ENCODE measurements at places on chromosomes 7 and 10.

GRCh38 chr10:11145495-11145855 lies 127.8 kb downstream of the CELF2 start:
- peak; percentile 84 for DNase-seq

DNA sequence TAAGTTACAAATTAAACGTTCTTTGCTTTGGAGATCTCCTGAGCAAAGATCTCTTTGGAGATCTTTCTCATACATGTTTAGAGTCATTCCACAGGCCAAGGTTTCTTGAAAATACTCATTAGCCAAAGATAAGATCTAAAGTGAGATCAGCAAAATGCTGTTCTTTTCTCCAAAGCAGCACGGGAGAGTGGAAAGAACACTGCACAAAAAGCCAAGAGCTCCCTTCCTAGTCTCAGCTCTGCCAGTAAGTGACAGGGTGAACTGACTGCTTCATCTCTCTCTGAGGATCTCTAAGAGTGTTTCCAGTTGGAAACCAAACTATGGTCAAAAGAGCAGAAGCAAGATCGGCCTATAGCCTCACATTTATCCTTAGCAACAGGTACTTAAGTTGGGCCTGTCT lies 168.4 kb upstream of the ASAH2 start:
- no peak for DNase-seq

DNA sequence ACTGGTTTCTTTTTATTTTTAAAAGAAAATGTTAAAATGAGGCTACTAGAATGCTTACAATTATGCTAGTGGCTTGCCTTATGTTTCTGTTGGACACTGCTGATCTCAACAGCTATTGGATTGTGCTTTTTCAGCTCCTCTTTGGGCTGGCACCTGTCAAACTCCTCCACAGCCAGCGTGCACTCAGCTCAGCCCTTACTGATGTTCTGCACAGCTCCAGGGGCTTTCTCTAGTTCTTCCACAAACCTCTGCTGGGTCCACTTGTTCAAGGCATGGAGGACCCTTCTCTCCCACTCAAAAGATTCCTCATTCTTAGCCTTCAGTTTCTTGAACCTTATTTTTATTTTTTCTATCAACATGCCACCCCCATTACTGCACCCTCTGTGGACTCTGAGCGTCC lies 96.0 kb downstream of the VIPR2 start:
- DNase-seq, result no peak

DNA sequence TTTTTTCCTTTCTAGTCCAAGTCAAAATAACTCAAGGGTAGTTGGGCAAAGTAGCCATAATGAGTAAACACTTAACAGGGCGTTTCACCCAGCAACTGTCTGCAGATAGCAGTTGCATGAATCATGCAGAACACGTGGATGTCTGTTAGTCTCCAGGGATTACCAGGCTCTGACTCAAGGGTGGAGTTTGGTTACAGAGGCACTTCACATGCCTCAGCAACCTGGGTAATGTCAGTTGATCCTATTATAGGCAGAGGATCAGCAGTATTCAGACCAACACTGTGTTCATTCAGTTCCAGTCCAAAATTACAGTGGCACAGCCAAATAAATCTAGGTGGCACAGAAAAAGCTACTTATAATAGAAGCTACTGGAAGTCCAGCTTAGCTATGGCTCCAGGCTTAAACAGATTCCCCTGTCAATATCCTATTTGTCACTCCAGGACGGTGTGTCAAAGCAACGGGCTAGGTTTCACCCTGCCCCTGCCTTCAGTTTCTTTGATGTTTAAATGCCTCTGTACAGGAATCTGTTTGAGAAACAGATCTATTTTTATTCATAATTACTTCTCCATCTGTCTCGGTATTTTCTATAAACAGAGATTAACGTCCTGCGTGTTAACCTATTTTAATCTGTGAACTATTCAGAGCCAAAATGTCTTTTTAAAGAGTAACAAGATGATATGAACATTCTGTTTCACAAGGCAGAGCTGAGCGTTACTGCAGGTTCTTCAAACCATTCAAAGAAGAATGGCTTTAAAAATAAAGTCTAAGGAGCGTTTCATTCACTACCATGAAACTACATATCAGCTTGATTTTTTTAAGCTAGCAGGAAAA lies 162.6 kb upstream of the AKR1E2 start:
- no peak for DNase-seq

DNA sequence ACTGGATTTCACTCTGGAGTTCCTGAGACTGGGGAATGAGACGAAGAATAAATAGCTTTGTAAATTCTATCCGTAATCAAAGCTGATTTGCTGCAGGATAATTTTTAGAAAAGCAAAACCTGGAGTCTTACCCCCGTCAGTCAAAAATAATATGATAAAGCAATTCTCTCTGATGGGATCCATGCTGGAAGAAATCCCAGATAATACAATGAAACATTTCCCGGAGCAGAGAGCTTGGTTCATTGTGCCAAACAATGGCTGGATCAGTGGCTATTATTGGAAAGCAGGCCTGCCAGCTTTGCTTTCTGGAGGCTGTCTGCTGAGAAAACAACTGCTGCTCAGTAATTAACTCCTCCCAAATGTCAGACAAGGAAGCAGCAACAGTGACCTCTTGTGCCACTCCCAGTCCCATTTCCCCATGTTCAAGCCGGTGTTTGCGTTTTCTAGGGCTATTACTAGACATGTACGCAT lies 609.4 kb upstream of the PCDH15 start:
- DNase-seq, result no peak

- no peak for DNase-seq
Measured at GRCh38 chr10:92527716-92528115, 46.2 kb downstream of the IDE start.

GRCh38 chr10:70786799-70787415 lies 1.7 kb upstream of the TBATA start:
- no peak for DNase-seq

- no peak for DNase-seq
Measured at GRCh38 chr7:149027611-149028345, 527 bp downstream of the PDIA4 start.

- DNase-seq, result no peak
Measured at GRCh38 chr10:44013981-44014380, 365.3 kb upstream of the ZNF32 start.

DNA sequence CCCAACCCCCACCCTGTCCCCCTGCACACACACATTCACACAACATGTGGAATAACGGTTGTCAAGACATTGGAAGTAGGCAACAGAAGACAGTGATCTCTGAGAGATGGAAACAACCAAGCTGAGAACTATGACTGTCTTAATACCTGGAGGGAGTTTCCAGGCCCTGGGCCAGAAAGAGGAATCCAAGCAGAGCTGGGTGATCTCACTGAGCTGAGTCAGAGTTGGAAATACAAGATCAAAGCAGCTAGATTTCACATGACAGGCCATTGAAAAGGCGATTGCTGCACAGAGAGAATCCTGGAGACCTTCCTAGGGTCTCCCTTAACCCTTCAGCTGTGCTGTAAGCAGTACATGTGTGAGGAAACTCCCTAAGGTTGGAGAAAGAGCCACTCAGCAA lies 165.8 kb upstream of the PRSS1 start:
- no peak for DNase-seq

- no peak for DNase-seq
Measured at GRCh38 chr7:92332782-92333181, 87.0 kb downstream of the ANKIB1 start.

- no peak for DNase-seq
Measured at GRCh38 chr10:75350791-75351190, 50.8 kb downstream of the ZNF503 start.

DNA sequence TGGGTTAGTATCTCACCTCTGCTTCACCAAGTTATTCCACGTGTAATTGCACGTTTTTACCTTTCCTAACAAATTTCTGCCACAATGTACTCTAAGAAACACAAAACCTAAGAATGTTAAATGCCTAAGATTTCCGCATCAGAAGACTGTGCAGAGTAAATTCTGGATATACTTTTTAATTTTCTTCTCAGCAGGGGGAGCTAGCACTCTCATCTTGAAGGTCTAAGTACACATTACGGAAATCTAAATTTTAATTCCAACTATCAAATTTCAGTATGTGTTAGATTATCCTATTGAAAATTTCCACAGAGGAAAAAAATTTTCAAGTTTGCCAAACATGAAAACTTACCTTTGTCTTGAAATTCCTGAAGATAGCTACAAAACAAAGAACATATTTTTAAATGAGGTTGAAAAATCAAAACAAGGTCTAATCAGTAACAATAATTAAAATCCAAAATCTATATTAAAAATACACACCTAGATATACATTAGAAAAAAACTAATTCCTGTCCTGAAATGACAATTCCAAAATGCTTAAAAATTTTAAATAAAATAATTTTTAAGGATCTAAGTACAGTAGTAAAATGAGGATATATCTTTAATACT lies 10.5 kb downstream of the SKAP2 start:
- no peak for DNase-seq

DNA sequence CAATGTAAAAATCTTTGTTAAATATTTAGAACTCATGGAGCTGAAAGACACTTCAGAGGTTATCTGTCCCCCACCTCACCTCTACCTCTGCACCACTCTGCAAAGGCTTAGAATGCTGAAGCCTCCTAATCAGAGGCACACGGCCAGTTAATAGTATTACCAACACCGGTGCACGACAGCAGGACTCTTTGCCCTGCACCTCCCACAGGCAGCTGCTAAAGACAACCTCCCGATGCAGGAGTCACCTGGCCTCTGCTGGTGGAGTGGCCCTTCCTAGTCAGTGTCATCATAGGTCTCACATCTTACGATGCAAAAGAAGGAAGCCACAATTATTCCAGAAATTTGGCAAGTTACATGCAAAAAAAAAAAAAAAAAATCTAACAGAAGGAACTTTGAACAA lies 66.6 kb upstream of the MGMT start:
- no peak for DNase-seq

DNA sequence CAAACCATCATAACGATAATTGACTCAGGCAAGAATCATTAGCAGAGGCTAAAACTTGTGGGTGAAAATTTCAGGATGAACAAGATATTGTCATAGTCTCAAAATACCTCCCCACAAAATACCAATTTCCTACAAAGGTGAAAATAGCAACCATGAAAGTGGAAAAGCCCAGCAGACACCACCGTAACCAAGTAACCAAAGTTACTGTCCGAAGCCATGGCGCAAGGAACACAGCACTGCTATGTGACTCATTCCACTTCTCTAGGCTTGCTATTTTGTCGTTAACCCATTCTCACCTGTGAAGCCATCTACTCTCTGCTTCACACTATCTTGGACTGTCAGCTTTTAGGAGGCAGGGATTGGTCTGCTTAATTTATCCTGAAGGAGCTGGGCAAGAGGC lies 113.8 kb upstream of the CACUL1 start:
- no peak for DNase-seq

DNA sequence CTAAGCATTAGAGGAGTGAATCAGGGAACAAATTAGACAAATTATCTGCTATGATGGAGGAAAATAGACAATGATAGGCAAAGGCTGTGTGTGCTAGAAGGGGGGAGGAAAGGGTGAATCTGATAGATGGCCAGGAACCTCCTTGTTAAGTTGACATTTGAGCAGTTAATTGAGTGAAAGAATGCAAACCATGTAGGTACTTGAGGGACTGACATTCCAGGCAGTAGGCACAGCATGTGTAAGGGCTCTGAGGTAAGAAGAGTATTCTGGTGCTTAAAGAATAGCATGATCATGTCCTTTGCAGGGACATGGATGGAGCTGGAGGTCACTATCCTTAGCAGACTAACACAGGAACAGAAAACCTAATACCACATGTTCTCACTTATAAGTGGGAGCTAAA lies 48.6 kb upstream of the TES start:
- no peak for DNase-seq

GRCh38 chr10:14873090-14873760 lies 5.4 kb upstream of the SUV39H2 start:
- DNase-seq, result no peak

- no peak for DNase-seq
Measured at GRCh38 chr10:13801156-13801906, 214.6 kb downstream of the PRPF18 start.

- DNase-seq, result no peak
Measured at GRCh38 chr7:69213878-69214277, 384.4 kb upstream of the AUTS2 start.

GRCh38 chr7:123666492-123666891 lies 10.8 kb downstream of the LMOD2 start:
- no peak for DNase-seq

- no peak for DNase-seq
Measured at GRCh38 chr10:1425879-1426278, 311.4 kb downstream of the ADARB2 start.

GRCh38 chr7:31413766-31414165 lies 73.2 kb upstream of the NEUROD6 start:
- DNase-seq, result no peak

GRCh38 chr7:24908166-24908565 lies 71.8 kb downstream of the OSBPL3 start:
- no peak for DNase-seq

GRCh38 chr10:112214298-112214926 lies 30.8 kb upstream of the GPAM start:
- DNase-seq, result no peak

DNA sequence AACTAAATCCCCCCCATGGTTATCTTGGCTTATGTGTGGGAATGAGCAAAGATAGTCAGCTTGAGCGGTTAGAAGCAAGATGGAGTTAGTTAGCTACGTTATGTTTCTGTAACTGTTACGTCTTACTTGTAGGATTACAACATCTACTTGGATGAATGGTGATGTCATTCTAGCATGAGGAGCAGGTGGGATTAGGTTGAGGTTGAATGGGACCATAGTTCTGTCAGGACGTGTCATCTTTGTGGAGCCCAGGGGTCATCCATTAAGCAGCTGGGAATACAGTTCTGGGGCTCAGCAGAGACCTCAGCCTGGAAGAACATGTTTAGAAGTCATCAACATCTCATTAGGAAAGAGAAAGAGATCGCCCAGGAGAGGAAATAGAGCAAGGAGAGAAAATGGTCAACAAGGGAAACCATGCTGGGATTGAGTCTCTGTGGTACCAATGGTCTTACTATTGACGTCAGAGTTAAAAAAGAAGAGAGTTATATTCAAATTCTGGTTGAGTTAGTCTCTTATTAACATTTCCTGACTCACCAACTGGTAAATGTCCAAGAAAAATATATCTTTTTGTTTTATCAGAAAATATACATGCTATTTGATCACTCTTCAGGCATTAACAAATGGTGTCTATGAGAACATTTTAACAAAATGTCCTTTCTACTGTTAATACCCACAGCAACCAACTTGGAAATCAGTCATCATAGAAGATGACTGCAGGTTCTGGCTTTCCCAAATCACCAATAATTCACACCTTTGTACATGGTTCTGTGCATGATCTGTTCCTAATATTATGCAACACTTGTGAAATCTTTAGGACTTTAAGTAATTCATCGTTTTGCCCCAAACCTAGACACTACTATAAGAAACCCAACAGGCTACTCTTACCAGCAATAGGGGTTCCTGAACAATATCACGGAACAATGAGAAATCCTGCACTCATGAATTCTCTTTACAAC lies 96.9 kb downstream of the KIAA1217 start:
- DNase-seq, result no peak
